DMS79 (cell line): ENCODE measurements at places on chromosomes 3 and 15.

GRCh38 chr3:72275331-72275751 lies 490.4 kb upstream of the PROK2 start:
- DNase-seq, result no peak

- no peak for DNase-seq
Measured at GRCh38 chr3:116153174-116153573, 292.1 kb downstream of the LSAMP start.

- no peak for DNase-seq
Measured at GRCh38 chr15:74010929-74011540, 16.5 kb downstream of the PML start.

DNA sequence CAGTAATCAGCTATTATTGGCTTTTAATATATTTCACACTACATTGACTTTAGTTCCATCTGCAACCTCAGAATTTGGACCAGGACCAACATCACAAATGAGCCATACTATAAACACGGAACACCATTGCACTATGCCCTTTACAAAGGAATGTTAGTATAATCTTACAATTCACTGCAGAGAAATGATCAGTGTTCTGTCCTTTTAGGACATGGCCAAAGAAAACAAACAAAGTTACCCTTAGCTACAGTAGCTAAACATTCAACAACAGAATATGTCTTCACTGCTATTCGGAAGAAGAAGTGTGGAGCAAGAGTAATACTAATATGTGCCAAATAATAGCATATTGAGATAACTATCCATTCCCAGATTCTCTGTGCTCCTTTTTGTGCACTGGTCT lies 90.4 kb downstream of the NAALADL2 start:
- no peak for DNase-seq

GRCh38 chr3:11898611-11899325 lies 52.1 kb upstream of the TAMM41 start:
- DNase-seq, result no peak

DNA sequence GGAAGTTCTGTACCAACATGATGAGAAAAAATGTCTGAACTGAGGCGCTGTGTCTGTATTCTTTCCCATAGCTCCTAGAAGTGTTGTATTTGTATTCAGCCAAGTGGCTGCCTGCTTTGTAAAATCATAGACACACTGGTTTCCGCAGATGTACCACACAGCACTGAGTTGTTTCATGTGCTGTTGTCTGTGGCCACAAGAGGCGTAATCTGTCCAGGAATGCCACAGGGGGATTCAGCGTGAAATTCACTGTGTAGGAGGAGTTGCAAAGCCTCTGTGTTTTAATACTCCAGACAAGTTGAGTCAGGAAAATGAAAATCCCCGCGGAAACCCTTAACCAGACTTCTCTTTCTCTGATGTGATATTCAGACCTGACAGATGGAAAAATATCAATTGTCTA lies 462.2 kb downstream of the NSUN3 start:
- no peak for DNase-seq

DNA sequence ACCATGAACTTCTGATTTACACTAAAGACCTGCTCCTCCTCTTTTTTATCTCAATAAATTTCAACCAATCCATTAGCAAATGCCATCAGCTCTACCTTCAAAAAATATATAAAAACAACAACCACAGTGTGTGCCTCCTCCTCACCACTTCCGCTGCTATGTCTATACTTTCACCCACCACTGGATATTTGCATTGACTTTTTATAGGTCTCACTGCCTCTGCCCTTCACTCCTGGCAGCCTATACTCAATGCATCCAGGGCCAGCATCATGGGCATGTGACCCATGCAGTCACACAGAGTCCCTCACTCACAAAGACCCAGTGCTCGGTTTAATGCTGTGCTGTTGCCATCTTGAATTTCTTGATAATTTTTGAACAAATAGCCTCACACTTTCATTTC lies 53.5 kb upstream of the CCDC54 start:
- no peak for DNase-seq

DNA sequence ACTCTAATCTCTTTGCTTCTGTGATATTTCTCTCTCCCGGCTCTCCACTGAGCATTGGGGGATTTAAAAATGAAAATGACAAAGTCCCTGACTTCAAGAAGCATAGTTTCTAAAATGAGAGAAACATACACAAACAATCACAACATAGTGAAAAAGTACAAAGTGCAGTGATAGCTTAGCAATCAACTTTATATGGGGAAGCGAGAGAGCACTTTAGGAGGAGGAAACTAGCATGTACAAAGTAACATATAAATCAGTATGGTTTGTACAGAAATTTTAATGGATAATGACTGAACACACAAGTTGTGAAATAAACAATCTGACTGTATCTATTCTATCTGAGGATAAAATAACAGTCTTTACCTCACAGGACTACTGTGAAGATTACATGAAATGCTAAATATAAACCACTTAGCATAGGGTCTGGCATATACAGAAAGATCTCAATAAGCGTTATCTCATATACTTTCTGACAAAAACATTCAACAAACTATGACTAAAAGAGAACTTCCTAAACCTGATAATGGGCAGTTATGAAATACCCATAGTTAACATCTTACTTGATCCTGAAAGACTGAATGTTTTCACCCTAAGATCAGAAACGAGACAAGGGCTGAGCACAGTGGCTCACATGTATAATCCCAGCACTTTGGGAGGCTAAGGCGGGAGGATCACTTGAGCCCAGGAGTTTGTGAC lies 61.2 kb downstream of the PEAK1 start:
- no peak for DNase-seq

GRCh38 chr3:52775877-52776276 lies 1.5 kb upstream of the ITIH1 start:
- DNase-seq, result no peak

GRCh38 chr15:95558131-95558530 lies 772.4 kb upstream of the NR2F2 start:
- no peak for DNase-seq

GRCh38 chr3:23232016-23232415 lies 28.9 kb downstream of the UBE2E2 start:
- DNase-seq, result no peak
